ENCODE measurements at places on chromosomes 12 and 14.

GRCh38 chr12:89889062-89889461, 180.4 kb upstream of the ATP2B1 start:
- DNase-seq = no peak

DNA sequence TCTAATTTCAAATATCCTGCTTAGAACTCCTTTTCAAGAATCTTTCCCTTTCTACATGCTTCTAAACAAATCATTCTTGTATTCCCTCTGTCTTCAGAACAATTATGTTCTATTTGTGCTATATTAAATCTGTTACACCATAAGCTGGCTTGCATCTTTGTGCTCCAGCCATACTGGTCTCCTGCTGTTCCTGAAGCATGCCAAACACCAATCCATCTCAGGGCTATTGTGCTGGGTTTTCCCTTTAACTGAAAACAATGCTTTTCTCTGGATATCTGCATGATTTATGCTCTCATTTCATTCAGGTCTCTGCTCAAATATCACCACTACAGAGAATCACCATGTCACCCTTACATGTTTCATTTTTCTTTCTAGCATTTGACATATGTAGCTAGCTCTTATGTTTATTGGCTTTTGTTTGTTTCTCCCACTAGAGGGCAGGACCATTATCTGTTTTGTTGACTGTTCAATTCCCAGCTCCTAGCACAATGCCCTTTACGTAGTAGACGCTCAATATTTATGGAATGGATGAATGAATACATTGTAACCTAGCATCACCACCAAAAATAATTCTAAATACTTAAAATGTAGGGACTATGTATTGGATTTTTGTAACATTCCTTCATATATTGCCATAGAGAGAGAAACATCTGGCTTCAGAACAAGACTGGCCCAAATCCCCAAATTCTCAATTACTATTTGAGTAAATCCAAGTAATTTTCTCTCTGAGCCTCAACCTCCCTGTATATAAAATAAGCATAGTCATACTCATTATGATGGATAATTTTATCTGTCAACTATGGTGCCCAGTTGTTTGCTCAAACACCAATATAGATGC, 302.0 kb upstream of the SYT1 start:
- DNase-seq = no peak

GRCh38 chr12:69130064-69130463, 109.3 kb upstream of the CPSF6 start:
- no peak for DNase-seq

- DNase-seq = no peak
Measured at GRCh38 chr12:111904446-111904975, 62.5 kb downstream of the MAPKAPK5 start.

DNA sequence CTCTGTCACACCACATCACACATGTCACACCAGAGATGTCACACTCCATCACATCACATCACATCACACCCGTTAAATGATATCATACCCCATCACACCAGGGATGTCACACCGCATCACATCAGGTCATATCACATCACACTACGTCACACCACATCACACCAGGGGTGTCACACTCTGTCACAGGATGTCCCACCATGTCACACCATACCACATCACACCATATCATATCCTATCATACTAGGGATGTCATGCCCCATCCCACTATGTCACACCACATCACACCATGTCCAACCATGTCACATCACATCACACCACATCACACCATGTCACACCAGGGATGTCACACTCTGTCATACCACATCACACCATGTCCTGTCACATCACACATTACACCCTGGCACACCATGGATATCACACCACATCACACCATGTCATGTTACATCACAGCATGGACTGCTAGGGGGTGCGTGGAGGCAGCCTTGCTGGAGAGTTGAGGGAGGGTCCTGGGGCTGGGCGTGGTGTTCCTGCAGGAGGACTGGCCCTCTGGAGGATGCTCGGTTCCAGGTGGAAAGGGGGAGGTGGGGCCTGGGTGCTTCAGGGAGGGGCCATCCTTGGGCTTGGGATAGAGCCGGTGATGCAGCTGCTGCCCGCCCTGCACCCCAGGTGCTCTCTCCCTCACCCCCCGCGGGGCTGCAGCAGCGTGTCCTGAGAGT, 134.6 kb downstream of the TMEM121 start:
- DNase-seq = no peak

- no peak for DNase-seq
Measured at GRCh38 chr12:102429211-102430154, 50.9 kb downstream of the IGF1 start.

DNA sequence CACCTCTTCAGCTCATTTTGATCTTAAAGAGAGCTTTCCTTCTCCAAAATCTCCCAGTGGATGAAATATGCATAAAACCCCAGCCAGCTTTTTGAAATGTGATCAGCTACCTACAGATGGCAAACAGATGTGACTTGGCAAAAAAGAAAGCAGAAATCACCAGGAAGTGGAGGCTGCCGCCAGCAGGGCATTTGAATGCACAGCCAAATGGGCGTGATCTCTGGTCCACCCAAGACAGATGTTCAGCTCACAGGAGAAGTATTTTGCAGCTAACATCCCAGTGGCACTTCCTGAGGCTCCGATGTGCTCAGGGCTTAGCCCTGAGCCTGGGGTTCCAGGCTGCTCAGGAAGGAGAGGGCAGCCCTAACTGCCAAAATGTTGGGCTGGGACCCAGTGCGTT, 78.3 kb downstream of the LGMN start:
- no peak for DNase-seq

DNA sequence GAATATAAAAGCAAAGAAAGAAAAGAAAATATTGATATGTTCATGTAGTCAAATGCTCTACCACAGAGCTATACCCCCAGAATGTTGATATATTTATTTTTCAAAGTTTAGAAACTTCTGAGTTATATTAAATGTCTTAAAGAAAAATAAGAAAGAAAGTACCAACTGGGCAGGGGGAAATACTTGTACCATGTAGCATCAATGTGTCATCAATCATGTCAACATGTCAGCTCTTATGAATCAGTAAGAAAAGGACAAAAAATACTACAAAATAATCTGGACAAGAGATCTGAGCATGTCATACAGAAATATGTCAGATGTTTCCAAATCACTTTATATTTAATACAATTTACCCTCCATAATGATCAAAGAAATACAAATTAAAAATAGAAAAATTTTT, 595.1 kb upstream of the ATP2B1 start:
- DNase-seq = no peak

DNA sequence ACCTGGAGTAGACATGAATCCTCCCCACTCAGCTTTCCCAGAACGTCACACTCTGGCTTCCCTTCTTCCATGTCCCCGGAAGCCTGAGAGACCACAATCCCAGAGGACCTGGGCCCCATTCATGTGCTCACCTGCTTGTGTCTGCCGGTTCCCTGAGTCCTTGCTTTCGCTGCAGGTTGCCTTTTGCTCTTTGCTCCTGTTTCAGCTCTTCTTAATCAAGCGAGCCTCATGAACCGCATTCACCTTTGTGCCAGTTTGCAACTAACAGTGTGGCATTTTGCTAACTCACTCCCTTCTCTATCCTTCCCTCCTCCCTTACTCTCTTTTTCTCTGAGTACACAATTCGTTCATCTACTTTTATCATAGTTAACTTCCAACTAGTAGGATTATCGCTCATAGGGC, 23.1 kb downstream of the ENTPD5 start:
- no peak for DNase-seq

- no peak for DNase-seq
Measured at GRCh38 chr12:124939079-124939420, 24.6 kb upstream of the UBC start.

- DNase-seq = no peak
Measured at GRCh38 chr14:51704545-51704944, 52.8 kb downstream of the FRMD6 start.

DNA sequence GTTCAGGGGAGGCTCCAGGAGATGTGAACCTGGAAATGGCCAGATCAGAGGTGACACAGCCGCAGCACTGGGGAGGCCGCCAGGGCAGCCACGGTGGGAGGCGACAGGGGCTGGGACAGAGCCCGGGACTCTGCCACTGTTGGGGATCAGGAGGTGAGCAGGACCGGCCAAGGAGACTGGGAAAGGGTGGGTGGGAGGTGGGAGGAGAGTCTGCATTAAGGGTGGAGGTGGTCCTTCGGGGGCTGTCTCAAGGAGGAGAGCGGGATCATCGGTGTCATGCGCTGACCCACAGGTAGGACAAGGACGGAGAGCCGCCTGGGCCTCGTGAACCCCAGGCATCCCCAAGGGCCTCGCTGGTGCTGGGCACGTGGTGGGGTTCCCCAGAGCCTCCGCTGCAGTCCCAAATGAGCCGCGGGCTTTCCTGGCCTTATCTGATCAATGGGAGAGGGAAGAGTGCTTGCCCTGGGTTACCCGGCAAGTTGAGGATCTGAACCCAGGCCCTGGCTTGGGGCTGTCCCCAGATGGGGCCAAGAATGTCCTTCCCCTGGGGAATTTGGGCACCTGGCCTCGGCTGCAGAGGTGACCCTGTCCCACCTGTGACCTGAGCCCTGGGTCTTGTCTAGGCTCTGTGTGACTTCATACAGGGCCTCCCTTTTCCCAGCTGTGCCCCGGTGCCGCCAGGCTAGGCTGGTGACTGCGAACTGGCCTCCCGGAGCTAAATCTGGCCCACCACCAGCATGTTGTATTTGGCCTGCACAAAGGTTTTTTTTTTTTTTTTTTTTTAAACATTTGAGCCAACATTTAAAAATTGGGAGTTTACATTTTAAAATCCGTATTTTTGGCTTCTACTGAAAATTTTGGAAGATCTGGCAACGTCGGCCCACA, 13.2 kb downstream of the BEGAIN start:
- DNase-seq = no peak

DNA sequence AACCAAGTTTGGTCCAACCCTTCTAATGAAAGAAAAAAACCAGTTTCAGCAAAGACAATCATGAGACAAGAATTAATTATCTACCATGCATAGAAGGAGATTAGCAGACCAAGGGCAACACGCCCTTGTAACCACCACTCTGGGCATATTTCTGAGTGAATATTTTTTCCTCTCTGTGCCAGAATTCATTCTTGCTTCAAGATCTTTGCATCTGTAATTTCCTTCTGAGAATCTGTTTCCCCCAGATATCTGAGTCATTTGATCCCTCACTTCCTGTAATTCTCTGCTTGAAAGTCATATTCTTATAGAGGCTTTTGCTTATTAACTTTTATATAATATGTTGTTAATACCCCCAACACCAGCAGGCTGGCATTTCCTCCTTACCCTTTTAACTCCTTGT, 243.7 kb downstream of the SLC16A7 start:
- DNase-seq = no peak

- DNase-seq = no peak
Measured at GRCh38 chr14:90491221-90491885, 94.5 kb downstream of the CALM1 start.

DNA sequence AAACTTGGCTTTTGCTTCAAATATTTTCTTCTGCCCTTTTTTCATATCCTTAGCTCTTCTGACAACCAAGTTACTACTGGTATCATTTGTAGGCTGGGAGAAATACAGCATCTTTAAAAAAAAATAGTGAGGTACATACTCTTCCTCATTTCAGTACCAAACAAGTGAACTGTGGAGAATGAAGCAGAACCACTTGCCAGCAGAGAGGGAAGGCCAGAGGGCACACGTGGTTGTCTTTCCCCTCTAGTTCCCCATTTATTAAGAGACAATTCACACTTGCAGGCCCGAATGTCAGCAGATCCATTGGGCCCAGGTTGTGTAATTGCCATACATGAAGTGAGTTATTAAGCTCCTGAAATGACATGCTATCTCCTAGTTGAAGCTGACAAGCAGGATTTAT, 3.2 kb downstream of the SUSD6 start:
- DNase-seq = no peak

DNA sequence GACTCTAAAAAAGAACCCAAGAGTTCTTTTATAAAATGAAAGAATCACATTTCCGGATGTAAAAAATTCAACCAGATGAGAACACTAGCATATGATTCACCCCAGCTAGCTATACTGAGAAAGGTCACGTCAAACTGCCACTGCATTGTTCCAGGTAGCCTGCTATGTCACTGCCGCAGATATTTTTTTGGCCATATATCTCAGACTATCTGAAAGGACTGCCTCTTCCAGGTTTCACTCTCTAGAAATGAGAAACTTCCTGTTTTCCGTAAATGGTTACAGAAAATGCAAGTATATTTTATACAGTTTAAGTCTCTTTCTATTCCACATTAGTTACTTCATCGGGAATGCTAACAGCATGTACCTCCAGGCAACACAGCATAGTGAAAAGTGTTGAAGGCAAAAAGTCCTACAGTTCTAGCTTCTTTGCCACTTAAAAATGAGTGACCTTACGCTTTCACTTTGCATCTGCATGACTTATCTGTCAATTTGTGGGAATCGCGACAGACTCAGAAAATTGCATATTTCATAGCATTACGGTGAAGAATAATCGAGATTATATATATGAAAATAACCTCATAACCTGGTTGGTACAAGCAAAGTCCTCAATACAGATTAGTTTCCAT, 105.2 kb downstream of the MED13L start:
- no peak for DNase-seq

GRCh38 chr12:56596815-56597214, 33.3 kb downstream of the BAZ2A start:
- DNase-seq = no peak

DNA sequence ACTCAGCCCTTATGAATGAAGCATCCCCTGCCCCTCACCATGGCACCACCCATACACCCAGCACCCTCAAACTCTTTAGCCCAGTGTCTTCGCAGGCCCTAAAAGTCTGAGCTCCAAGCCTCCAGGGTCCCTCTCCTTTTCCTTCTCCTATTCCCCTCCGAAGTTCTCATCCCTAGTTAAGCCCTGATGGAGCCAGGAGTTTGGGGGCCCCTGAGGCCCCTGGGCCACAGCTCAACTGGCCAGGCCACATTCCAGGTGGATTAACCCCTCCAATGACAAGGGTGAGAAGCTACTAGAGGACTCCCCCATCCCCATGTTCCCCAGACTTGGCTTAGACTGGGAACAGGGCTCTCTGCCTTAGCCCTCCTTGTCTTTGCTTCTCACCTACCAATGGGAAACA, 2.6 kb downstream of the RARG start:
- DNase-seq = no peak

DNA sequence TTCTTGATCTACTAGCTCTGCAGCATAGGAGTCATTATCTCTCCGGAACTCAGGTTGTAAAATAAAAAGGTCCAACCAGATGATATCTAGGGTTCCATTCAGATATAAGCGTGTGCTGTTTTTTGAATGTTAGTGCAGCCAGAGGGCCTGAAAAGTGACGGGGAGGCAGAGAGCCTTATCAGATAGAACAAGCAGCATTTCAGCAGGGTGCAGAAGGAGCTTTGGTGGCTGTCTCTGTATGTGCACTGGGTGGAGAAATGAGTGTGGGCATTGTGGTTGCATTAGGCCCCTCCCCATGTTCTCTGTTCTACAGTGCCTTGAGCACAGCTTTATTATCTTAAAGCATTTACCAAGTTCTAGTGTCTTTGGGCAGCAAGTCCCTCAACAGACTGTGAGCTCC, 275.1 kb downstream of the NRXN3 start:
- no peak for DNase-seq

All from stimulated activated CD4-positive, alpha-beta T cell treated with anti-CD3 and anti-CD28 coated beads, TNF-alpha, amount 100 ng/mL, for 4 hours (primary cell).